SJCRH30 (cell line): ENCODE measurements at places on chromosomes 1 and 21.
A peak's percentile ranks its signal among the peaks of the same experiment; 100 is the strongest.

- DNase-seq = no peak
Measured at GRCh38 chr1:237141502-237141901, 99.5 kb downstream of the RYR2 start.

DNA sequence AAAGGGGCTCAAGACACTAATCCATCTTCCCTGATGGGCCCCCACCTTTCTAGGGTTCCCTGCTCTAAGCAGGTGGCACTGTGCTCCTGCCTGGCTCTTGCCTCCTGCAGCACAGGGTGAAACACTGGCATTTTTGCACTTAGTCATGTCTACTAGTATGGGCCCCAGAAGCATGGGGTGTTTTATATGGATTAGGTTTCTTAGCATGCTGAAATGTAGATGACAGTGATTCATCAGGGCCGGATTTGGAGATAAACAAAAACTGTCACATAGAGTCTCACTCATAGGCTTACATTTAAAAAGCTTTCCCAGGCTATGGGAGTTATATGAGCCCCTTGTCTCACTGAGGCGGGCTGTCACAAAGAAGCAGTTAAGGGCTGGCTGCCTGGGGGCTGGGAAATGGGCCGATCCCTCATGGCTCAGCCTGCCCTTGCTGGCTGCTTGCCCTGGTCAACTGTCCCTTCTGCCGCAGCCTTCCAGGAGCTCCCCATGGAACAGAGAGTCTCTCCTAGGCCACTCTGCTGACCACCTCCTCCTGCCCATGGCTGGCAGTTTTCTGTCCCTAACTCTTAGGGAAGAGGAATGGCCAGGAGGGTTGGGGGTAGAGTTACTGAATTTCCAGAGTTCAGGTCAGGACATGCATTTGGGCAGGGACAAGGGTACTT is 6.5 kb downstream of the GALNT2 start:
- no peak for DNase-seq

GRCh38 chr1:208820580-208821212 is 576.5 kb upstream of the PLXNA2 start:
- DNase-seq = peak; percentile 67

GRCh38 chr1:5298376-5298775 is 644.0 kb downstream of the AJAP1 start:
- DNase-seq = no peak

GRCh38 chr1:29569971-29570634 is 333.8 kb downstream of the PTPRU start:
- DNase-seq = peak; percentile 79

DNA sequence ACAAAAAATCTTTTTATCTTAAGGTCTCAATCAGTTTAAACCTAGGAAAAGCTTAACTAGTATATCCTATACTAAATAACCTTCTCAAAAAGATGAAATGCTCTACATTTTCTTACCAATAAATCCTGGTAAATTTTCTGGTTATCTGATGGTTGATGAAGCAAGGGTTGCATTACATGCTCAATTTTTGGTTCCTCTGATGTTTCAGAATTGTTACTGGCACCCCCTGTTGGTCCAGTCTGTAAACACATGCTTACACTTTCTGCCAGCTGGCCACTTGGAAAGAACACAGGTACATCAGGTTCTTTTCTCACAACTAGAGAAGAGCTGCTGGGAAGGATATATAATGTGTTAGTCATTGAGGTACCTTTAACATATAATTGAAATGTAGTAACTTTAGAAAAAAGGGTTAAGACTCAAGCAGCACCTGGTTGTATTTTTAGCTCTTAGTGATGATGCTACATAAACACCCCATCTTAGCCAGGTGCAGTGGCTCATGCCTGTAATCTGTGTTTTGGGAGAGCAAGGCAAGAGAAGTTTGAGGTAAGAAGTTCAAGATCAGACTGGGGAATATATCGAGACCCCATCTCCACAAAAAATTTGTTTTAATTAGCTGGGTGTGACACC is 30.9 kb upstream of the TAL1 start:
- DNase-seq = peak; percentile 31

DNA sequence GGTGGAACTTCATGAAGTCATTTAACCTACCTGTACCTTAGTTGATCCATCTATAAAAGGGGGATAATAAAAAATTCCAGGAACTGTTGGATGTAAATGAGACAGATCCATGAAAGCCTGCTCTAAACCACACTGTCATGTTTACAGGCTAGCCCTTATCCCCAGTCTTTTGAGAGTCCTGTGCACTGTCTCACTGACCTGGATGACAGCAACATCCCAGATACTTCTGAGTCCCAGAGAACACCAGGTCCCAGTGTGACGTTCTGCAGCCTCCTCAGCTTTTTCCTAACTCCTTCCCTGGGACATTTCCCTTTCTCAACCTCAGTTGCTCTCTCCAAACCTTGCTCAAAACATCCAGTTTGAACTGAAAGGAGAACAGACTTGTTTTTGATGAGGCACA is 165.4 kb upstream of the C8B start:
- DNase-seq = no peak

DNA sequence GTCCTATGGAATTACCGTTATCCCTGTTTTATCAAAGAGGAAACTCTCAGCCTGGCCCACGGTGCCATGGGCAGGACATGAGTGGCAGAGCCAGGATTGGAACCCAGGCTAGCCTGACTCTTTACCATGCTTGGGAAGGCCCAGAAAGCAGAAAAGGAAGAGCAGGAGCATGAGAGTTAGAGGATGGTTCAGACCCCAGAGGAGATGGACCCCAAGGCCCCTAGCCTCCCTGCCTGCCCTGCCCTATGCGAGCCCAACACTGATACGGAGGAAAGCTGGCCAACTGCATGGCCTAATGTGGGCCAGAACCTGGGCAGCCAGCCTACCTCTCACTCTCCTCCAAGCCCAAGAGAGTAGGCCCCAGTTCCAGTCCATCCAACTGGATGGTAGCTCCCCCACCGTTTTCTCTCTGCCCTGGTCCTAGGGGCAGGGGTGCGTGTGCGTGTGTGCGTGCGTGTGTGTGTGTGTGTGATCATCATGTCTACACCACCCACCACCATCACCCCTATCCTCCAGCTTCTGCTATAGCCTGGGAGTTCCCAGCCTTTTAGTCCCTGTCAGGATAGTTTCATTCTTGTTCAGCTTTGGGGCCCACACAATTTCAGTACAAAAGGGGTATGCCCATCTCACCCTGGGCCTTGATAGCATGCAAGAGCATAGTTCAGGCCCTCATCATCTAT is 15.4 kb upstream of the MEX3A start:
- no peak for DNase-seq
